Right kidney (tissue), 9 donors: ENCODE measurements at places on chromosomes 4 and X.

DNA sequence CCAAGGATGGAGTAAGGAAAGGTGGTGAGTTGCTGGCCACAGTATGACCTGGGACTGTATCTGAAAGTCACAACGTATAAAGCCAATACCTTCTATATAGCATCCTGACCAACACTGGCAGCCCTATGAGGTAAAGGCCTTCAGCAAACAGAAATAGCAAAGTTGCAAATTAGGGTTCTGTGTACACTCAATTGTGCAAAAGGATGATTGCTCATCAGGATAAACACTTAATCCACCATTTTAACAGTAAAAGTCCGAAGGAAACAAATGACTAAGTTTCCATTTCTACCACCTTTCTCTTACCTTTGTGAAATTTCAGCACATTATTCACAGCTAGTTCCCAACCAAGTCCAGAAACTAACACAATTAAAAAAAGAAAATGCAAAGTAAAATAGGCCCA lies 1.4 kb upstream of the FNIP2 start:
- no peak for DNase-seq

- no peak for DNase-seq
Measured at GRCh38 chr4:4759232-4759631, 100.2 kb upstream of the MSX1 start.

- no peak for DNase-seq
Measured at GRCh38 chrX:137178392-137178791, 144.6 kb upstream of the GPR101 start.

DNA sequence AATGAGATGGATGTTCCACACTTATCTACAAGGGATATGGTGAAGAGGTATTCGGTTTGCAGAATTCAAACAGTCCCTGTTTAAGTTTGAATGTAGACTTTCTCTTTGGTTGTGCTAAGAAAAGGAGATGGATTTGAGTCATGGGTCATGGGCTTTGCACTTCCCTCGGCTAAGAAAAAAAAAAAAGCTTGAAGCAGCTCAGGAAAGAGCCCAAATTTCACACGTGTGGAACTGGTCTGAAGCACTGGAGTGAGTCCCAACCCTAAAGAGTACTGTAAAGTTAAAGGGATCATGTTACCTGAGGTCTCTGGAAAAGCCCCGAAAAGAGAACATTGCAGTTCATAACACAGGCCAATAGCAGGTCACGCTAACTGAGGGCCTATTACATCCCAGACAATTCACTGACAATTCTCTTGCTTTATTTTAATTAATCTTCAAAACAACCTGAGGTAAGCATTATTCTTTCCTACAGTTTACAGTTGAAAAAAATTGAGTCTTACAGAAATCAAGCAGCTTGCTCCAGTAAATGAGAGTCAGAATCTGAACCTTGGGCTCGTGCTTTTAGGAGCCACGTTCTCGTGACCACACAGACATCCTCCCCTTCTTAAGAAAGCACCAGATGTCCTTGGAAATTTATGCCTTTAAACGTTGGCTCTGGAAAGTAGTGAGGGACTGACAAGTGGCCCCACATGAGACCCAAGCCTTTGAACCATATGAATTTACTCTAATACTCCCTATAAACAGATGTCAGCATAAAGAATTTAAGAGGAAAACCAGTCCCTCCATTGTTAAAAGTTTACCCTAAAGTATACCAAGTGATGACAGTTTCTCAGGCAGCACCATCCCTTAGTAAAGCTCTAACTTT lies 89.3 kb downstream of the MAD2L1 start:
- peak; percentile 21 for DNase-seq

- no peak for DNase-seq
Measured at GRCh38 chrX:44246826-44247225, 96.6 kb downstream of the EFHC2 start.

DNA sequence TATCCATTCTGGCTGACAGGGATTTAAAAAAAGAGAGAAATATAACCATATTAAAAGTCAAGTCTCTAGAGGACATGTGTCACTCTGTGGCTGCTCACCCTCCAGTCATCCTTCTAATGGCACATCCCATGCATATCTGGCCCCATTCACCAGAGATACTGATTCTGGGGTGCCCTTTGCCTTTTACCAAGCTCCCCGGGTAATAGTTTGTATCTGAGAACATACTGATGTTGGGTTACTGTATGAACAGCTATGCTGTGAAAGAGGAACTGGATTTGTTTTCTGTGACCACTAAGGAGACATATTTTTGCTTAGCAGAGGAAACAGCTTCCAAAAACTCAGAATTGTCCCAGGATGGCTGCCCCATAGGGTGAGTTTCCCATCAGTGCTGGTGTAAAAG lies 56.0 kb downstream of the SAT1 start:
- no peak for DNase-seq

DNA sequence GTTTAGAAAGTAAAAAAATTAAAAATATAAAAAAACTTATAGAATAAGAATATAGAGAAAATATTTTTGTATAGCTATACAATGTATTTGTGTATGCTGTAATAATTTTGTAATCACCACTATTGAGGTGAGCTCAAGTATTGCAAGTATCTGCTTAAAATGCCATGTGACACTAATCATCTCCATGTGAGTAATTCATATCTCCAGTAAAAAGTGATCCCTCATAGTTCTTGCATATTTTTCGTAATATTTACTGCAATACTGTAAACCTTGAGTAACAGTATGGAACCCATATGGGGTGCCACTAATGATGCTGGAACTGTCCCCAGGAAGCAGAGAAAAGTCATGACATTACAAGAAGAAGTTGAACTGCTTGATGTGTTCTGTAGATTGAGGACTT lies 43.2 kb upstream of the HUWE1 start:
- DNase-seq: no peak

GRCh38 chr4:31411565-31411964 lies 691.4 kb downstream of the PCDH7 start:
- DNase-seq: no peak

DNA sequence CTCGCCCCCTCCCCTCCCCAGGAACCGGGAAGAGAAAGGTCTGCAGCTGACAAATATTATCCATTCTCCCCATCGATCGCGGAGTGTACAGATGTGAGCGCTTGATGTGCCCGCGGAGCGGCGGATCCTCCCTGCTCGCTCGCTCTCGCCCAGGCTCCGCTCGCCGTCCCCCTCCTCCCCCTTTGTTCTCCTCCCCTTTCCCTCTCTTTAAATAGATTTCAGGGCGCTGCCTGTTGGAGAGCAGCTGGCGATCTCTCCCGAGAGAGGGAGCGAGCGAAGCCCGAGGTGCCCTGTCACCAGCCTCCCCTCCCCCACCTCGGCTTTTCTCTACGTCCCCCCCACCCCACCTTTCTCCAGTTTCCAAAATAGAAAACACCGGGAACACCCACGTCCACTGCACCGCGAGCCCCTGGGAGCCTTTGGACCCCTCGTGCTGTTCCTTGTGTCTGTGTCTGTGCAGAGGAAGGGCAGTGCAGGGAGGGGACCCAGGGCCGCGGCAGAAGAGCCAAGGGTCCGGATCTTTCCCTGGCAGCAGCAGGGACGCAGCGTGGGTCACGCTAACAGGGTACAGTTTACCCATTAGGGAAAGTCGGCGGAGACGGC lies 56.6 kb upstream of the BCOR start:
- DNase-seq: peak; percentile 64

DNA sequence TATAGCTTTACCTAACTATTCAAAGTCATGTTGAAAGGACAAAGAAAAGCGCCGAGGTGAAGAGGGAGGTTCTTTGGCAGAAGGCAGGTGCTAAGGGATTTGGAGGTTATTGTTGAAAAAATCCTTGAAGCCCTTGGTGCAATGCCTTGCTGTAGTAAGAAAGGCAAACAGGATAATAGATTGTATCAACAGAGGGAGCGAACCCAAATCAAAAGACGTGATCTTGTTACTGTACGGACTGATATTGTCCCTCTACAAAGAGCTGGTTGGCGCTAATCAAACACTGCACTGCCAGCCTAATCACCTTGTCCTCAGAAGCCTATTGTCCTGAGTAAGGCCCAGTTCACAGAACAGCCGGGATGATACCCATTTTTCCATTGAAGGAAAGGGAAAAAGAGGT lies 182.9 kb downstream of the ZIC3 start:
- DNase-seq: no peak

DNA sequence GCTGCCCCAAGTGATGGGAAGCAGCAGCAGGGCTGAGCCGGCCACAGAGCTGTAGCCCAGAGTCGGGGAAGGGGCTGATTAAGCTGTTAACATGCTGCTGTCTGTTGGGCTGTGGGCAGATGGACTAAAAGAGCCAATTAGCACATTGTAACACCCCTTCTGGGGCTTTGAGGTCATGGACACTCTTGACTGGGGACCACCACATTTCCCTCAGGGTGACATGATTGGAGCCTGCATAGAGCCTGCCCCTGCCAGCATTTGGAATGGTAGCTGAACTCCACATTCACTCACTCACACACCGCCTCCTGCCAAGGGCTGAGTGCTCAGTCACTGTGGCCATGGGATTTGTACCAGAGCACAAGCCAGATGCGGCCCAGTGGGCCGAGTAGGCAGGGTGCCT lies 646.9 kb downstream of the FAT4 start:
- DNase-seq: no peak

DNA sequence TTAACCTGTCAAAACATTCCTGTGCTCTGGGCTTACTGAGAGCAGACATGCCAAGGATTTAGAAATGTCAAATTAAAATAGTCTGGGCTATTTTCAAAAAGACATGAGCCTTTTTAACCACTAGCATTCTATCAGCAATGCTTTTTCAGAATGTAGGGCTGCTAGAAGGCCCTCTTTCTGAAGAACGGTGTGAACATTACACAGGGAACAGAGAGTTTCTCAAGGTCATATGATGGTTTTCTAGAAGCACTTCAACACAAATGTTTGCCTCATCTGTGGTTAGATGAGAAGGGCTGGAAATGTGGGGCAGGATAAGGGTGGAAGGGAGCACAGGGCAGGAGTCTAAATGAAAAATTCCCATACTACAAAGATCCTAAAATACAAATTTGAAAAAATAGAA lies 39.3 kb downstream of the GRIA3 start:
- DNase-seq: no peak

DNA sequence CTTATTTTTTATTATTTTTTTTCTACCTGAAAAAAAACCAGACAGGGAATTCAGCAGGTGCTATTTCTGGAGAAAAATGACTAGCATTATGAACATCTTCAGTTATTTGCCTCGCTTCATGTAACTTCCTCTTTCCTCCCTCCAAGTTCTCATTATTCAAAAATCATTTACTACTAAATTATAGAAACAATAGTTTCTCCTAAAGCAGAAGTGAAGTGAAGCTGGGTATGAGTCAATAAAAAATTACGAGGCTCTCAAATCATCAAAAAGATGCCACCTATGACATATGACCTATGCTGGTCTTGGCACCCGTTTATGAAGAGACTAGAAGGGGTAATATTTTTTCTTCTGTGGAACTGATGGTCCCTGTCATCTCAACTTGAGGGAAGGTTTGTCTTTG lies 145.0 kb upstream of the AADAT start:
- no peak for DNase-seq

GRCh38 chrX:11267425-11267824 lies 25.8 kb upstream of the AMELX start:
- no peak for DNase-seq

GRCh38 chr4:56468097-56468422 lies 643 bp downstream of the SRP72 start:
- no peak for DNase-seq

GRCh38 chr4:24935856-24936255 lies 23.0 kb upstream of the CCDC149 start:
- no peak for DNase-seq

GRCh38 chr4:34289962-34290361 lies 1954.4 kb downstream of the ARAP2 start:
- no peak for DNase-seq
